Activated CD4-positive, alpha-beta memory T cell treated with anti-CD3 and anti-CD28 coated beads for 36 hours (primary cell): ENCODE measurements at places on chromosomes 3 and 15. TPM values are rescaled to one million over a fixed set of nuclear protein-coding genes. Genes with fewer than 3 reads are reported as not detected.

SEMA6D gene
- total RNA-seq: not detected

IMPG2 gene
- 0.12 TPM for total RNA-seq

DNA sequence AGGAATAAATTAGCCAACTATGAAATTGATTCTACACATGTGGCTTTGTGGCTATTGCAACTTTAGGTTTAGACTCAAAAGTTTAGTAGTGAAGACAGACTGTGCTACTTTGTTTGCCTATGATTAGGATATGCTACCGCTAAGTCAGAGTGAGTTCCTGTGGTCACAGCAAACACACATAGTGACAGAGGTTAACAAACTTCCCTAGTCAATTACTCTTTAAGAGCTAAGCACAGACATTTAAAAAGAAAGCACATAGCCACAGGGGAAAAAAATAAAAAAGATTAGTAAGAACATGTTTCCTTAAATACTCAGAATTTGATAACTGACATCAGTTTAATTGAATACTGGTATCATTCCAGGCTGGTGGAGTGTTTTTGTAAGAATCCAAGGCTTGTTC is 207.1 kb downstream of the GBE1 start:
- DNase-seq: no peak

- DNase-seq: no peak
Observed at GRCh38 chr3:47245271-47245670, 37.3 kb downstream of the KIF9 start.

IQCF6 gene
- total RNA-seq: not detected

CIB2 gene
- 2.0 TPM for total RNA-seq

DNA sequence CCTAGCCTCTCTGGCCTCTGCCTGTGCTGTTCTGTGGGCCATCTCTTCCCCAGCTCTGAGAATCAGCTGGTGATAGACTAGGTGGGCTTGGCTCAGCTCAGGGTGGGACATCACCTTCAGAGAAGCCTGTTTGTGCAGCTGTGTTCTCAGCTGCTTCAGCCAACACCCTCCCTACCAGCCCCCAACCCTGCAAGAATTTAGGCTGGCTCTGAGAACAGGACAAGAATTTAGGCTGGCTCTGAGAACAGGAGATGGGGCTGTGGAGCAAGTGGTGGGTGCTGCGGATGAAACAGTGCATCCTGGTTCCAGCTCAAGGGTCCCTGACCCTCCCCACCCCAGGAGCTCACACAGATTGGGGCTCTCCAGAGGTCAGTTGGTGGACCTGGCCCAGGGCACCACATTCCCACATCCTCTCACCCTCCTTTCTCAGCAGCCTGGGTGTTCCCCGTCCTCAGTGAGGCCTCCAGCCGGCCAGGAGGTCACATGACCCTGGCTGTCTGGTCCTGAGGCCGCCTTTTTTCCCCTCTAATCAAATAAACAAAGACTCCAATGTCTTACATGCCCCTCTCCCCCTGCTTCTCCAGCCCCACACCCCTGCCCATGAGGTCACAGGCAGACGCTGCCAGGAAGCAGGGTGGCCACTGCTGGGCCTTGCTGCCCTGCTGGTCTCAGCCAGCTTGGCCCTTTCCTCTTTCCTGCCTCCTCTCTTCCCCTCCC is 14.9 kb downstream of the PLEKHO2 start:
- DNase-seq: no peak

HEG1 gene
- 7.9 TPM for total RNA-seq
